Stimulated activated CD4-positive, alpha-beta T cell treated with anti-CD3 and anti-CD28 coated beads, TNF-alpha, amount 100 ng/mL, for 1 hour (primary cell): ENCODE measurements at places on chromosomes 11 and 22.
A peak's percentile ranks its signal among the peaks of the same experiment; 100 is the strongest.

DNA sequence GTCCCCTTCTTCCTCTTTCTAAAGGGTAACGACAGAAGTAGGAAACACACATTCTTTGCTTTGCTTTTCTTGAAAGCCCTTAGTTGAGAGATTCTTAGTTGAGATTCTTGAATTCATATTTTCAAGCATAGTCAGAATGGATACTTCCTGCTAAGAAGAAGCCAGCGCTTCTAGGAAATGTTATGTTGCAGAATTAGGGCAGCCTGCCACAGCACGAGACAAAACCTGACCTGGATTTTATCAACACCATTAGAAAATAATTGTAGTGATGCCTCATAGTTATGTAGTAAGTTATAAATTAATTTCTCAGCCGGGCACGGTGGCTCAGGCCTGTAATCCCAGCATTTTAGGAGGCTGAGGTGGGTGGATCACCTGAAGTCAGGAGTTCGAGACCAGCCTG lies 37.9 kb upstream of the NUP160 start:
- no peak for DNase-seq

DNA sequence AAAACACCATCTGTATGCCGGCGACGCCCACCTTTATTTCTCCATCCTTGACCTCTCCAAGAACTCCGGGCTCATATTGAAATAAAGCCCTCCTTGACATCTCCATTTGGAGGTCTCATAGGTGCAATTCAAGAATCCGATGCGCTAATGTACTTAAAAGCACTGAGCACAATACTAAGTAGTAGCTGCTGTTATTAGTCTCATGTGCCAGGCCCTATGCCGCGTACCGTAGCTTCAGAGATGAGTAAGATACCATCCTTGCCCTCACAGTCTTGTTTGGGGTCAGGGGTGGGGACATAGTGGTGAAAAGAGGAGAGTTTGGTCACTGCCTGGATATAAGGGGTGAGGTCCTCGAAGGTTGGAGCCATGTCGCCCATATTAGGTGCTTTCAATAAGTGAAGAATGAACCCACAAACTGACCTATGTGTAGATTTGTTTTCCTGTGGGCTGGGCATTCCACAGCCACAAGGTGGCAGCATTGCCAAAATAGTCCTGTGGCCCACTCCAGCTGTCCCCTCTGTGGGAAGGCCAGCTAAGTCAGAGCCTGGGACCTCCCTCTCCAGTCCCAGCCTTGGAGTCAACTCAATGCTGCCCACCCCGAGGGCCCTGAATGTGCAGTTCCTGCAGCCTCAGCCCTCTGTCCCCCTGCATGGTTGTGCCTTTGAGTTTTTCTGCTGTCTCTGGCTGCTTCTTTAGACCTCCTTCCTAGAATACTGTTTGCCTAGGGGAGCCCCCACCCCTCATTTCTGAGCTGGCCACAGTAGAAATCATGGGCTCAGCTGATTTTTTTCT lies 6.5 kb downstream of the DCPS start:
- DNase-seq, result no peak

- no peak for DNase-seq
Observed at GRCh38 chr11:43164831-43165230, 147.0 kb upstream of the API5 start.

- DNase-seq, result no peak
Observed at GRCh38 chr11:65063532-65063931, 5.2 kb upstream of the NAALADL1 start.

- no peak for DNase-seq
Observed at GRCh38 chr11:15651816-15652215, 537.1 kb downstream of the INSC start.

- no peak for DNase-seq
Observed at GRCh38 chr11:42315267-42315666, 855.8 kb upstream of the LRRC4C start.

- DNase-seq, result no peak
Observed at GRCh38 chr22:37521236-37521739, 2.1 kb upstream of the CARD10 start.

DNA sequence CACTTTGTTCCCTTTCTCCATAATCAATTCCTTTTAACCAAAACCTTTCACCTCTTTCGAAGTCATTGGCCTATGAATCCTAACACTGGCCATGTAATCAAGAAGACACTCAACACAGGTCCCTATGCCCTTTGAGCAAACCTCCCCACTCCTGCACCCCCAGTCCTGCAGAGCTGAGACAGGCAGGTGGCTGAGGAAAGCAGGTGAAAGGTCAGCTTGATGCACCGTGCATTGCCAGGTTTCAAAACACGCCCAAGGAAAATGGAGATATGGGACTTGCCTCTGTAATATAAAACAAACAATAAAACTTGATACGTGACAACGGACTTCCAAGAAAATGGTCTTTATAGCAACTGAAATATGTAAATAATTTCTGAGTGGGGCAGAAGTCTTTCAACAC lies 10.6 kb downstream of the CPT1A start:
- no peak for DNase-seq

DNA sequence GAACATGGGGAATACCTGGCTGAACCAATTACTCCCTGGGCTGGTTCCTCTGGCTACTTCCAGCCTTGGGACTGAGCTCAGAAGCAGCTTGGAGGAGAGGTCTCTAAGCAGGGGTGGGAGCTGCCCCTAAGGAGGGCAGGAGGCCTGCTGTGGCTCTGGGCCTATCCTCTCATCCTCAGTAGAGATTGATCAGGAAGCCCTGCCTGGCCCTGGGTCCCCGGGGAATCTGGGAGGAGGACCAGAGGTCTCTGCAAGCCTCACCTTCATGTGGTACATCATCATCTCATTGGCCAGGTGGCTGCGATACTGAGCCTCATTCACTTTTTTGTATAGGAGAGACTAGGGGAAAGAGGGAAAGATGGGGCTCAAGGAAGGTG lies 91.1 kb downstream of the PDE2A start:
- no peak for DNase-seq

- no peak for DNase-seq
Observed at GRCh38 chr11:71929491-71929890, 645 bp downstream of the RNF121 start.

- DNase-seq, result no peak
Observed at GRCh38 chr11:18243783-18244362, 4.6 kb downstream of the SAA2 start.

GRCh38 chr22:29039148-29039547 lies 22.5 kb downstream of the C22orf31 start:
- DNase-seq, result no peak

DNA sequence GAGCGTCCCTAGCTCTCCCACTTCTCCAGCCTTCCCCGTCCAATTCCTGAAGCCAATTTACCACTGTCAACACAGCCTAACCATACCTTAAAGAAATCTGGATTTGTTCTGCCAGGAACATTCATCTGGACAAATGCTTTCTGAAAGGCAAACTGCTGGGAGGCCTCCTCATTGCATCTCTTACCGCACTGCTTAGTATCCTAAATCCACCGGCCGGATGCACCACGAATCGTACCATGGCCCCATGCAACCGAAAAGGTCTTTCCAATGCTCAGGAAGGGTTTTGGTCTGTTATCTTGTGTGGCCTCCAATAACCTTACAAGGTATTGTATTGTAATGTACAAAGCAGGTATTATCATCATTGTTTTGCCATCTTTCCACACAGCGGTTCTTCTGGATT lies 57.6 kb downstream of the MYH9 start:
- no peak for DNase-seq

- no peak for DNase-seq
Observed at GRCh38 chr22:19398206-19398605, 33.3 kb downstream of the HIRA start.

DNA sequence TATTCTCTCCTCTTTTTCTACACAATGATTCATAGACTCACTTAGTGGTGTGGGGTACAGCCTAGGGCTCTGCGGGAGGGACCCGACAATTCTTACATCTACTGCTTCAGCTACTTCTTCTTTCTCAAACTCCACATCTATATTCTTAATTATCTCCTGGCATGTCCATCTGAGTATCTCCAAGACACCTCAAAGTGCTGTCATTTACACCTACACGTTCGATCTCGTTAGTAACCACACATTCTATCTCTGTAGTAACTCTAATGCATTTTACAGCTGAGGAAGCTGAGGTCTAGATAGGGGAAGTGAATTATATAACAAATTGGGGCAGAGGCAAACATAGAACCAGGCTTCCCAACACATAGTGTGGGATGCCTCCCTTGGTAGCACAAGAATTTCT lies 27.7 kb upstream of the RRM1 start:
- no peak for DNase-seq

- no peak for DNase-seq
Observed at GRCh38 chr11:27868226-27868625, 168.0 kb upstream of the BDNF start.

DNA sequence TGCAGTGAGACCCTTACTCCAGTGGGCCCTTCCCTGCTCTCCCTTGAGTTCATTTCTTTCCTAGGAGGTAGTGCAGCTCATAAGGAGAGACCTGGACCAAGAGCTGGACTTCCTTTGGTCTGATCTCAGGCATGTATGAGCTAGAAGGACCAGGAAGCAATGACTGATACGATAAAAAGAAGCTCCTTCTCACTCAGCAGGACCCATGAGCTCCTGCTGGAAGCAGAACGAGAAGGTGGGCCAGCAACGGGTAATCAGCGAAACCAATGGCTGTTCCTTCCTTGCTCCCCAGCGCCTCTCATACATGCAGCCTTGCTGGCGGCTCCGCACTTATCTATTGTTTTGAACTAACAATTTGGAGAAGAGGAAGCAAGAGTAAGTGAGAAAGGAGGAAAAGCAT lies 56.8 kb downstream of the RPUSD4 start:
- DNase-seq, result no peak

DNA sequence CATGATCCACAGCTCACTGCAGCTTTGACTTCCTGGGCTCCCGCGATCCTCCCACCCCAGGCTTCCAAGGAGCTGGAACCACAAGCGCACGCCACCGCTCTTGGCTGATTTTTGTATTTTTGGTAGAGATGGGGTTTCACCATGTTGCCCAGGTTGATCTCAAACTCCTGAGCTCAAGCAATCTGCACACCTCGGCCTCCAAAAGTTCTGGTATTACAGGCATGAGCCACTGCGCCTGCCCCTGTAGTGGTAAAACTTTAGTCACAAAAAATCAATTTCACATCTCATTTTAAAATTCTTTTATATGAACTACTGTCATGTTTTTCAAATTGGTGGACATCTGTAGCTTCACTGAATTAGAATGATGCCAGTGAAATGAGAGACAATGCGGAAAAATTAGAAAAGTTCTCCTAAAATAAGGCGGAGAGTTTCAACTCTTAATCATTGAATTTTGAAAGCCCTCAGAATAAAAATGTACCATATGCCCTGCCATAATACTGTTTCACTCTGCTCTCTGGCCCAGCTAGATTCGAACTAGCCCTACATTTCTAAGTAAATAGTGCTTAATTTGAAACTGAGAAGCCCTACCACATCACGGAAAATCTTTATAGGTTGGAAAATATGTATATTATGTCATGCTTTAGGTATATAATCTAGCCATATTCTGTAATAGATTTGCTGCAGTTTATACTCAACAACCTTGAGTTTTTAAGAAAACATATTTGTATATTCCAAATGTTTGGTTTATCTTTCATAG lies 78.7 kb downstream of the HORMAD2 start:
- DNase-seq, result no peak

- DNase-seq, result no peak
Observed at GRCh38 chr11:57332694-57333440, 2.8 kb downstream of the SSRP1 start.

GRCh38 chr11:10858439-10859325 lies 829 bp upstream of the ZBED5 start:
- DNase-seq, result peak; percentile 6

DNA sequence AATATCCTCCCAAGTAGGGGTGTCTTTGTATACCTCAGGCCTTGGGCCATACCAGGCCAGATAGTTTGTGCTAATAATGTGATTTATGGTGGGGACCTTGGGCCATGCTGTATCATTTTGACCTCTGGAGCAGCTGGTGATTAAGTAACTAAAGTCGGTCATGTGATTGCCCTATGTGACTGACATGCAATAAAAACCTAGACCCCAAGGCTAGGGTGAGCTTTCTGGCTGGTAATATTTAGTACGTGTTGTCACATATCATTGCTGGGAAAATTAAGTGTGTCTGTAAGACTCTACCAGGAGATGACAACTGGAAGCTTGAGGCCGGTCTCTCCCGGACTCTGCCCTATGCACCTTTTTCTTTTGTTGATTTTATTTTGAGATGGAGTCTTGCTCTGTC lies 12.6 kb upstream of the TFIP11 start:
- DNase-seq, result no peak

GRCh38 chr11:14075118-14076078 lies 112.9 kb downstream of the SPON1 start:
- DNase-seq, result peak; percentile 14

DNA sequence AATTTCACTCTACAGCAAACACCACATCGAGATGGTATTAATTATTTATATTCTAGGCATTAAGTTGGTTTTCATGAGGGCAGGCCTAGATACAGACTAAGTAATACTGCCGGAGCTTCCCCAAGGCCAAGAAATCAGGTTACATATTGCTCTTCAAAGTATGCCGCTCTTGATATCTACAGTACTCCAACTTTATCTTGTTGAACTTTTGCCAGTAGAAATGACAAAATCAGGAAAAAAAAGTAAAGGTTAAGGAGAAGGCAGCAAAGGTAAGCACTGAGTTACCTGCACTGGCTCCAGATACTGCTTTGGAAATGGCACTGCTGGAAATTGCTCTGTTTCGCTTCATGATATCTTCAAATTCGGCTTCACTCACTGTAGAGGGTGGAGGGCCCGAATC lies 14.4 kb downstream of the CPSF7 start:
- no peak for DNase-seq

GRCh38 chr11:10728789-10729472 lies 22.1 kb upstream of the CTR9 start:
- DNase-seq, result no peak

DNA sequence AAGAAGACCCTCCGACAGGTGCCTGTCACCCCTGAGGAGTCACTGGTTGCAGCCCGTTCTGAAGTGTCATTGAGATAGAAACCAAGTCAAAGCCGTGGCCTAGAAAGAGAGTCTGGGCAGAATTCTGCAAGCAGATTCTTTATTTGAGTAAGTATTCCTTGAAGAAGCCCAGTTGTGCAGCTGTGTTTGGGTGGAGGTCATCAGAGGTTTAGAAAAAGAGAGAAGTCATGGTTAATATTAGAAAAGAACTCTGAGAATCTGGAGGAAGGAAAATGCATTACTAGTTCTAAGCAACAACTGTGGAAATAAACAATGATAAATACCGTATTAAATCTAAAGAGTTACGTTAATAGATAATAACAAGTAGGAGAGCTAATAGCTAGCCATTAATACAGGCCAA lies 118.8 kb upstream of the KIRREL3 start:
- DNase-seq, result no peak

- peak; percentile 49 for DNase-seq
Observed at GRCh38 chr11:65639623-65640482, 2.0 kb downstream of the SIPA1 start.
